ENCODE measurements at places on chromosomes 4 and X. TPM values are rescaled to one million over a fixed set of nuclear protein-coding genes. Genes with fewer than 3 reads are reported as not detected.

DNA sequence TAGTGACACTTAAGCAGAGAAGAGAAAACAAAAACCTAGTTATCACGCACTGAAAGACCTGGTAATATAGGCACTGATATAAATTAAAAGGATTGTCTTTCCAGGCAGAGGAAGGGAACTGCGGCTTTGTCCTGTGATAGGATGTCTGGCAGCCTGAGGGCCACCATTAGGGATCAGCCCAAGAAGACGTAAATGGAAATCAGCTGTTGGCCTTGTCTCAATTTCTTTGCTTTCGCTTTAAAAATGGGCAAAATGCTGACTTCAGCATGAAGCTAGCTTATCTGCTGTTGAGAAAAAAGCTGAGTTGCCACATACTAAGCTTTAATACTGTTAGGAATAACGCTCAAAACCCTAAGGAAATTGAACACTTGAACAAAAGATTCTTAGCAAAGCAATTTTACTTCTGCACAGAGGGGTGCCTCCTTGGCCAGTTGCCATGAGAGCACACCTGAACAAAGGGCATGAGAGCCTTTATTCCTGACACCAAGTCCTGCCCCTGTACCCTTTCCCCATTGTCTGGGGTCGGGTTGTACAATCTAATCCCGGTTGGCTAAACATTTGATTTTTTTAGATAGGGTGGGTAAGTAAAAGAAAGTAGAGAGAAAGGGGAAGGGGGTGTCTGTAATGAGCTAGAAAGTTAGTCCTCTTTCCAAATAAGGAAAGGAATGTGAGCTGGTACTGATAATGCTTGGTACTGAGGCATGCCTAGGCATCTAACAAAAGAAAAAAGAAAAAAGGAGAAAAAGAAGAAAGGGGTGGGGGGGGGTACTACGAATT, 85.1 kb upstream of the UCP1 start:
- no peak for DNase-seq
- no peaks in the 10 kb centered on the region for H3K4me1 ChIP-seq
- no peaks in the 10 kb centered on the region for H3K36me3 ChIP-seq

- DNase-seq: no peak
- no peak overlapping the region for H3K4me3 ChIP-seq
- no peaks in the 10 kb centered on the region for H3K4me1 ChIP-seq
- peaks cover 3% of the 10 kb centered on the region for H3K27me3 ChIP-seq
- H3K27ac ChIP-seq: no peak overlapping the region
Observed at GRCh38 chr4:119854364-119854763, 212.3 kb downstream of the MAD2L1 start.

GRCh38 chr4:7201420-7202305, 9.3 kb downstream of the SORCS2 start:
- H3K27ac ChIP-seq: no peak overlapping the region
- no peak for DNase-seq
- H3K36me3 ChIP-seq: no peaks in the 10 kb centered on the region
- H3K27me3 ChIP-seq: peaks cover 5% of the 10 kb centered on the region
- H3K4me3 ChIP-seq: no peak overlapping the region

- no peak overlapping the region for H3K4me3 ChIP-seq
- no peaks in the 10 kb centered on the region for H3K27me3 ChIP-seq
- H3K36me3 ChIP-seq: no peaks in the 10 kb centered on the region
Observed at GRCh38 chr4:23234716-23235115, 542.0 kb downstream of the GBA3 start.

DNA sequence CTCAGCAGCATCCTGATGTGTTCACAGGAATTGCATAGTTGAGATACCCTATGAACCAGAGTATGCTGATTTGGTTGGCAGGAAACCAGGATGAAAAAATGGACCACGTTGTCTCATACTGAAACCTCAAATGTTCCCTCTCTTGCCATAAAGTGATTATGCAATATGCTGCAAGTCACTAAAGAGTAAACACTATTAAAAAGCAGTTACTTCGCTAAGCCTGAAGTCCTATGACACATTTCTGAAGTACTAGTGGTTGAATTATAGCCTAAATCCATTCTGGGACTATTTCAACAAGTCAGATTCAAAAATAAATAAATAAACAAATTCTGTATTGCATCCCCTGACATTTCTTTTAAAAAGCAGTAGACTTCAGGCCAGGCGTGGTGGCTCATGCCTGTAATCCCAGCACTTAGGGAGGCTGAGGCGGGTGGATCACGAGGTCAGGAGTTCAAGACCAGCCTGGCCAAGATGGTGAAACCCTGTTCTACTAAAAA, 106.0 kb upstream of the NAP1L5 start:
- peak; percentile 23 for DNase-seq
- H3K36me3 ChIP-seq: no peaks in the 10 kb centered on the region
- H3K4me1 ChIP-seq: peaks cover 10% of the 10 kb centered on the region
- peaks cover 5% of the 10 kb centered on the region for H3K27me3 ChIP-seq

DNA sequence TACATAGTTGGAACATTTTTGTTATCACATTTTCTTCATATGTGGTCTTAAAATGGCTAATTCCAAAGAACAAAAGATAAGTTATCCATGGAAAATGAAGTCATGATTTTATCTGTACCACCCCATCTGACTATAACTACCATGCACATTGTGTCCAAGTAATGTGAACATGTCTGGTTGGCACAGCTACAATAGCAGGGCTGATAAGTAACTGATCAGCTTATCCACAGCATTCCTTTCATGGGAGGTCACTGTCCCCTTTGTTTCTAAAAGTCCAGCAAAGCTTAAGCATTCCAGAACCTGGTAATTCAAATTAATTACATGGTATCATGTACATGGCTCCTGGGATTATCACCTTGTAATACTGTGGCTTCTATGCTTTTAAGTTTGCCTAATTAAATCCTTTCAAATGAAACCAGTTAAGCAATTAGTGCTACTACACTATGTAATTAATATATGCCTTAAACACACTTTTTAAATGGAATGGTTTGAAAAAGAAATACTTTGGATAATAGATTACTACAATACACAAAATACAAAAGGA, 21.1 kb upstream of the SORBS2 start:
- no peak for DNase-seq
- no peak overlapping the region for H3K4me3 ChIP-seq
- no peaks in the 10 kb centered on the region for H3K4me1 ChIP-seq

DNA sequence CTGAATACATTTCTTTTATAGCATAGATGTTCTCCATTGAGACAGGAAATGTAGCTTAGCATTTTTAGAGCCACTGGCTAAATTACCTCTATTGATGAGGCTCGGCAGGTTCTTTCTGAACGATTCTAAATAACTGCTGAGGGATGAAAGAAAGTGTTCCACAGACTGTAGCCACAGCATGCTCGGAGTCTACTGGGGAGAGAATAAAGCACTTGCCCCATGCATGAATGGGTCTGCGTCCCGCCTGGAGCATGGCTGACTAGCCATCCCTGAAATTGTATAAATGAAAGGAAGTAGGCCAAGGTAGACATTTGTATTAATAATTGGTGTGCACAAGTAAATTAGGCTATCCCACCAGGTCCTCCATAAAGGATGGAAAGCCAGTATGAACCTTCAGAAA, 269.8 kb downstream of the COL25A1 start:
- no peak for DNase-seq
- H3K4me3 ChIP-seq: no peak overlapping the region
- H3K36me3 ChIP-seq: no peaks in the 10 kb centered on the region
- peaks cover 3% of the 10 kb centered on the region for H3K27me3 ChIP-seq
- no peaks in the 10 kb centered on the region for H3K4me1 ChIP-seq

GRCh38 chrX:134868771-134869495, 121.9 kb upstream of the SMIM10 start:
- no peaks in the 10 kb centered on the region for H3K36me3 ChIP-seq
- H3K27me3 ChIP-seq: no peaks in the 10 kb centered on the region
- H3K4me3 ChIP-seq: no peak overlapping the region
- no peaks in the 10 kb centered on the region for H3K4me1 ChIP-seq
- no peak overlapping the region for H3K27ac ChIP-seq

DGKK gene
- not detected for total RNA-seq

UCHL1 gene
- total RNA-seq: 6.2 TPM

RBM46 gene
- not detected for total RNA-seq

DNA sequence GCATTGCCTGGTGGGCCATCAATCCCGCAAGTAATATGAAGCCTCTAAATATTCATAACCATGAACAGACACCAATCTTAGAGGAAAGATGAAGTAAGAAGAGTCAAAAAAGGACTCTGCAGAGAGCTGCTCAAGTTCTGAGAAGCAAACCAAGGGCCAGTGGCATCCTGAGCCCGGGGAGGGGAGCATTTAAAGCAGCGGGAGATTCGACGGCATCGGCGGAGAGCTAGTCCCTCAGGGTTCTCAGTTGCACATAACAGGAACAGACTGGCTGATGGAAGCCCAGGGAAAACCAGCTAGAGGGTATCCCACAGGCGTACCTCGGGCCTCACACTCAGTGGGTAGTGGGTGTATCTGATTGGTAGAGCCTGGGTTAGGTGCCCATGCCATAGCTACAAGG, 4.9 kb upstream of the PNMA6E start:
- peaks cover 2% of the 10 kb centered on the region for H3K4me1 ChIP-seq
- H3K27ac ChIP-seq: no peak overlapping the region
- no peaks in the 10 kb centered on the region for H3K27me3 ChIP-seq
- no peak for DNase-seq
- no peak overlapping the region for H3K4me3 ChIP-seq

- no peak for DNase-seq
- no peak overlapping the region for H3K27ac ChIP-seq
- H3K36me3 ChIP-seq: no peaks in the 10 kb centered on the region
- no peaks in the 10 kb centered on the region for H3K4me1 ChIP-seq
Observed at GRCh38 chr4:11158971-11159370, 269.7 kb downstream of the HS3ST1 start.

DNA sequence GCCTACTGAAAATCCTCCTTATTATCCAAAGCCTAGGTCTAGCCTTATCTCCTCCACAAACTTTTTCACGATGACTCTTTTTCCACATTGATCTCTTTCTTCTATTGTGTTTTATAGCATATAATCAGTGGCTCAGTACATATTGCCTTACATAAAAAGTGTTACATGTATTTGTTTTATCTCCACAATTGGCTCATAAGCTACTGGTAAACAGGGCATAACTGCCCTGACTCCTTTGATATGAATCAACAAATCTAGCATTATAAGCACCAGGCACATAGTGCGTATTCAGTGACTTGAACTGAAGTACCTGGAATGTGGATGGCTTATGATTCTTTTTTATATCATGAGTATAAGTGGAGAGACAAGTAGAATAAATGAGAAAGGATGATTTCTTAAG, 206.8 kb downstream of the TEX13A start:
- no peak overlapping the region for H3K4me3 ChIP-seq
- H3K4me1 ChIP-seq: no peaks in the 10 kb centered on the region
- H3K27ac ChIP-seq: no peak overlapping the region
- H3K36me3 ChIP-seq: no peaks in the 10 kb centered on the region
- H3K27me3 ChIP-seq: peaks cover 3% of the 10 kb centered on the region

DNA sequence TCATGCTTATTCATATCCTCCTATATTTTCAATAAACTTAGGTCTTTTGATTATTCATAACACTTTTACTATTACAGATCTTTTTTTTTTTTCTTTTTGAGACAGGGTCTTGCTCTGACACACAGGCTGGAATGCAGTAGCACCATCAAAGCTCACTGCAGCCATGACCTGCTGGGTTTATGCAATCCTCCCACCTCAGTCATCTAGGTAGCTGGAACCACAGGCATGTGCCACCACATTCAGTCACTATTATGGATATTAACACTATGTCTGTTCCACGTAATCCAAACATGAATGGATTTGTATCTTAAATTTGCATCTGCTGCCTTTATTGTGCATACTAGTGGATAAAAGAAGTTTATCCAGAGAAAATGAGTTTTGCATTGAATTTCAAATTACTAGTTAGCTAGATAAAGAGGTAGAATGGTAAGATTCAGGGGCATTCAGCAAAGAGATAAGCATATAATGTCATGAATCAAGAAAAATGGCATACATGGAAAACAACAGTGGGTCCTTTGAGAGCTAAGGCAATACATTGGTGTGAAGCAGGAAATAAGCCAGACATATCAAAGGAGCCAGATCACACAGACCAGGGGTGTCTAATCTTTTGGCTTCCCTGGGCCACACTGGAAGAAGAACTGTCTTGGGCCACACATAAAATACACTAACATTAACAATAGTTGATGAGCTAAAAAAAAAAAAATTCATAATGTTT, 13.9 kb downstream of the ANAPC10 start:
- no peak for DNase-seq
- no peaks in the 10 kb centered on the region for H3K27me3 ChIP-seq
- no peak overlapping the region for H3K27ac ChIP-seq
- no peak overlapping the region for H3K4me3 ChIP-seq

FAM9C gene
- not detected for total RNA-seq

DNA sequence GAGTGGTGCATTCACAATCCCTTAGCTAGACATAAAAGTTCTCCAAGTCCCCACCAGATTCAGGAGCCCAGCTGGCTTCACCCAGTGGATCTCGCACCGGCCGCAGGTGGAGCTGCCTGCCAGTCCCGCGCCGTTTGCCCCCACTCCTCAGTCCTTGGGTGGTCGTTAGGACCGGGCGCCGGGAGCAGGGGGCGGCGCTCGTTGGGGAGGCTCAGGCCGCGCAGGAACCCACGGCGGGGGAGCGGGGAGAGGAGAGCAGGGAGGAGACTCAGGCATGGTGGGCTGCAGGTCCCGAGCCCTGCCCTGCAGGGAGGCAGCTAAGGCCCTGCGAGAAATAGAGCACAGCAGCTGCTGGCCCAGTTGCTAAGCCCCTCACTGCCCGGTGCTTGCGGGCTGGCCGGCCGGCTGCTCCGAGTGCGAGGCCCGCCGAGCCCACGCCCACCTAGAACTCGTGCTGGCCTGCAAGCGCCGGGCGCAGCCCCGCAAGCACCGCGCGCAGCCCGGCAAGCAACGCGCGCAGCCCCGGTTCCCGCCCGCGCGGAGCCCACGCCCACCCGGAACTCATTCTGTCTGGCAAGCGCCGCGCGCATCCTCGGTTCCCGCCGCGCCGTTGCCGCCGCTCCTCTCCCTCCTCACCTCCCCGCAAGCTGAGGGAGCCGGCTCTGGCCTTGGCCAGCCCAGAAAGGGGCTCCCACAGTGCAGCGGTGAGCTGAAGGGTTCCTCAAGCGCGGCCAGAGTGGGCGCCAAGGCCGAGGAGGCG, 153.5 kb downstream of the SLC7A11 start:
- H3K36me3 ChIP-seq: no peaks in the 10 kb centered on the region
- no peak for DNase-seq
- no peak overlapping the region for H3K27ac ChIP-seq

FAT4 gene
- total RNA-seq: not detected

GRCh38 chr4:154478128-154478527, 13.5 kb downstream of the DCHS2 start:
- H3K36me3 ChIP-seq: no peaks in the 10 kb centered on the region
- H3K27me3 ChIP-seq: peaks cover 16% of the 10 kb centered on the region
- no peaks in the 10 kb centered on the region for H3K4me1 ChIP-seq

SLC16A2 gene
- 0.60 TPM for total RNA-seq

CWH43 gene
- total RNA-seq: not detected

HPGD gene
- 6.2 TPM for total RNA-seq

GRCh38 chr4:118120120-118120760, 86.0 kb downstream of the NDST3 start:
- H3K27ac ChIP-seq: no peak overlapping the region
- H3K4me3 ChIP-seq: no peak overlapping the region
- H3K36me3 ChIP-seq: no peaks in the 10 kb centered on the region
- H3K4me1 ChIP-seq: no peaks in the 10 kb centered on the region
